ENCODE measurements at places on chromosomes 16 and 17.

GRCh38 chr17:65370669-65371131 lies 190.7 kb downstream of the AXIN2 start:
- DNase-seq = no peak

DNA sequence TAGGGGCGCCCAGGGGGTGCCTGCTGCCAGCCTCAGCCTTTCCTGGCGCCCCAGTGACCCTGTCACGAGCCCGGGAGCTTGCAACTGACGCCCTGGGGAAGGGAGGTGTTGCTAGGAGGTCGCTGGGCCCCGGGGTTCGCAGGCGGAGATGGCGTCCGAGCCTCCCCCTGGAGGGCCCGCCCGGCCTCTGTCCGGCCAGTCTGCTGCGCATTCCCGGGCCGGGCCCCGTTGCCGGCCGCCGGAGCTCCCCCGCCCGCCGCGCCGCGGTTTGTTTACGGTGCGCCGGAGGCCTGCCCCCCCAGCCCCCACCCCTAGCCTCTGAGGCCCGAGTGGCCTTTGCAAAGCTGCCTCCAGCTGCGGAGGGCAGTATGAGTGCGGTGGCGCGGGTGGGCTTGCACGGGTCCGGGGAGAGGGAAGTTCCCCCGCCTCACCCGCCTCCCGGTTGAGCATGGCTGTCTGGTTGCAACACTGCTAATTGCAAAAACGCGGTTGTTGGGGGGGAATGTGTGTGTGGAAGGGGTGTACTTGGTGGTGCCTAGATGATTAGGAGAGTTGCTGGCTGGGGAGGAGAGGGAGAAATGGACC lies 514 bp downstream of the THRA start:
- DNase-seq = peak; percentile 47

- no peak for DNase-seq
These were observed 10.1 kb downstream of the AFMID start for GRCh38 chr17:78197147-78197832.

GRCh38 chr16:83011939-83012338 lies 385.2 kb downstream of the CDH13 start:
- DNase-seq = no peak

DNA sequence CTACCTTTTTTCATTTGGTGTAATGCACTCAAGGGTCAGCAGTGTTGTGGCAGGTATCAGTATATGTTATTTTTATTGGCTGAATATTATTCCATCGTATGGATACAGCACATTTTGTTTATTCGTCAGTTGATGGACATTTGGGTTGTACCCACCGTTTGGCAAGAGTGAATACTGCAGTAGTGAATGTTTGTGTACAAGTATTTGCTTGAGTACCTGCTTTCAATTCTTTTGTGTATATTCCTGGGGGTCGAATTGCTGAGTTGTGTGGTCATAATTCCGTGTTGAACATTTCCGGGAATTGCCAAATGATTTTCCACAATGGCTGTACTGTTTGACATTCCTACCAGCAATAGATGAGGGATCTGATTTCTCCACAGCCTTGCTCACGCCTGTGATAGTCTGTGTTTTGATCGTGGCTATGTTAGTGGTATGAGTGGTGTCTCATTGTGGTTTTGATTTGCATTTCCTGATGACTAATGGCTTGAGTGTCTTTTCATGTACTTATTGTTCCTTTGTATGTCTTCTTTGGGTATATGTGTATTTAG lies 108.4 kb downstream of the OR1D5 start:
- peak; percentile 87 for DNase-seq

GRCh38 chr17:43542859-43543258 lies 3.3 kb downstream of the ETV4 start:
- DNase-seq = no peak

- DNase-seq = peak; percentile 69
These were observed 26.5 kb upstream of the NF1 start for GRCh38 chr17:31068291-31068690.
